ENCODE measurements at places on chromosomes 7 and 10.

DNA sequence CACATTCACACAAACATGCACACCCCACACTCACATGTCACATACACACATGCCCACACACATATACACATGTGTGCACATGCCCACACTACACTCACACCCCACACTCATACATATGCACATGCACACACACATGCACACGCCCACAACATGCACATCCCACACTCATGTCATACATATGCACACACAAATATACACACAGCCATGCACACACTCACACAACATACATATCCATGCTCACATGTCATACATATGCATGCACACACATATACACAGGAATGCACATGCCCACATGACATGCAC is 219.8 kb downstream of the DNAJB6 start:
- DNase-seq = no peak

- DNase-seq = no peak
Observed at GRCh38 chr10:97411406-97411805, 10.3 kb upstream of the RRP12 start.

DNA sequence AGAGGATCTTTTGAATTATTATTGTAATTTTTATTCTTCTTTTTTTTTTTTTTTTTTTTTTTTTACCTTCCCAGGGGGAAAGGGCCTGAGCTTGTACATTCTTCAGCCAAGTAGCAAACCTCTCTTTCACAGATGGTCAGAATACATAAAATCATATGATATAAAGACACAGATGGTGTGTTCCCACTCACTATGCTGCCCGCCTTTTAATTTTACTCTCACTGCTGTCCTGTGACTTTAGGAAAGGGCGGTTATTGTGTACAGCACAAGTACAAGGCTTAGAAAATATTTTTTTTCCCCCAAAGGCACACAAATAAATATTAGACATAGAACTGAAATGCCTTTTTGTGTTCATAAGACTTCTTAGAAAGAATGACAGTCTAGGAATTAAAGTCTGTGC is 213.6 kb downstream of the RPS24 start:
- DNase-seq = no peak

DNA sequence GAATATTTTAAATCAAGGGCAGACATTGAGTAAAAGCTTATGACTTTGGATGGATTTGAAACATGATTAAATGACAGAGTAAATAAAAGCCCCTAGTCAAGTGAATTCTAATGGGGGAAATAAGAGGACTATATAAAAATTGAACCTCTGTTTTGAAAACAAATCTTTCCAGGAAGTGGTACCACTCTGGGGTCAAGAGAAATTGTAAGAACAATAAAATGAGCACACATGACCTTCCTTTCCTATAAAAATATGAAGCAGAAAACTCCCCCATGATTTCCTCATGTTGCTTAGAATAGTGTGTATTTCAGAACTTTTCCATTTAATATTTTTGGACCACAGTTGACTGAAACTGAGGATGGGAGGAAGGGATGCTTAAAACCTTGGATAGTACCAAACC is 12.3 kb upstream of the CLDN12 start:
- DNase-seq = no peak

DNA sequence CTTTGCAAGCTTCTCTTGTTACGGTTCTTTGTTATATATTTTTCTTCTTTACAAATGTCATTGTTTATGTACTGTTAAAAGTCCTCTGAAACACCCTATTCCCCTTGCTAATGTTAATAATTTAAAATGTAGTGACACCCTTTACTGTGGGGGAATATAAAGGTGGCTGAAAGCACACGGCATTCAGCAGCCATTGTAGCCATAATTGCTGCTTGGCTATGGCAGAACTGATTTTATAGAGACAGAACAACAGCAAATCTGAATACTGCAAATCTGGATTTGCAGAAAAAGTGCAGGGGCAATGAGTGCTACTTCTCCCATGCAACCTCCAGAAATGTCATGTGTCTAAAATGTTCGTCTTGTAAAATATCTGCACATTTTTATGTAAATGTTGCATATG is 3.7 kb upstream of the WASL start:
- DNase-seq = no peak

- no peak for DNase-seq
Observed at GRCh38 chr7:114413761-114414155, 857 bp upstream of the FOXP2 start.

GRCh38 chr10:63977329-63977923 is 456.2 kb downstream of the REEP3 start:
- DNase-seq = peak; percentile 46

DNA sequence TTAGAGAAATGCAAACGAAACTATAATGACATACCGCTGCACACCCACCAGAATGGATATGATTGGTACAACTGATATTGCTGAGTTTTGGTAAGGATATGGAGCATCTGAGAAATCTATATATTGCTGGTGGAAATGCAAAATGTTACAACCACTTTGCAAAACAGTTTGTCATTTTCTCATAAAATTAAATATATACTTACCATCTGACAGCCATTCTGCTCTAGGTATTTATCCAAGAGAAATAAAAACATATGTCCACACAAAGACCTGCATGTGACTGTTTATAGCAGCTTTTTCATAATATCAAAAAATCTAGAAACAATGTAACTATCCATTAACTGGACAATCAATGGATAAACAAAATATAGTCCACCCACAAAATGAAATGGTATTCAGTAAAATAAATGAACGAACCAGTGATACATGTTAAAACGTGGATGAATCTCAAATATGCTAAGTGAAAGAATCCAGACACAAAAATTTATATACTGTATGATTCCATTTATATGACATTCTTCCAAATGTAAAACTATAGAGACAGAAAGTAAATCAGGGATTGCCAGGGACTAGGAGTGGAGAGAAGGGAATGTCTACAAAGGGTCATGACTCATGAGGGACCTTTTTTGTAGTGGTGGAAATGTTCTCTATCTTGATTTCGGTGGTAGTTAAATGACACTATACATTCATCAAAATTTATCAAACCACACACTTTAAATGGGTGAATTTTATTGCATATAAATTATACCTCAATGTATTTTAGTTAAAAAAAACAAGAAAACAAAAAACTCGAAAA is 312.0 kb upstream of the GLI3 start:
- DNase-seq = no peak

DNA sequence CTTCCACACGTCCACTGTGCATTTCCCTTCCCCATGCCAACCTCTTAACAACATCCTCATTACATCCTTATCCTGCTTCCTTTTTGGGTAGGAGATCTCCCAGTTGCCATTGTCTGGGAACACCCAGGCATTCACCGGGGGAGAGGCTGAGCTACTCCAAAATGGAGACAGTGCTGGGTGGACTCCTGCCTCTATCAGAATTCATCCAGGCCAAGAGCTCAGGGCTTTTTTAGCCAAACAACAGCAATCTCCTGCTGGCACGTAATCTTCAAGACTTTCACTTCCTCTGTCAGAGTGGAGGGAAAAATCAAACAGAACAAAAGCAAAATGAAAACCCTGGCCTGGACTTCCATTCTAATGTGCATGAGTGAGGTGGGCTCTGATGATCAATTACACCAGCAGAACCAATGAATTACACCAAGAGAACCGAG is 245.0 kb downstream of the PRPF18 start:
- DNase-seq = no peak

DNA sequence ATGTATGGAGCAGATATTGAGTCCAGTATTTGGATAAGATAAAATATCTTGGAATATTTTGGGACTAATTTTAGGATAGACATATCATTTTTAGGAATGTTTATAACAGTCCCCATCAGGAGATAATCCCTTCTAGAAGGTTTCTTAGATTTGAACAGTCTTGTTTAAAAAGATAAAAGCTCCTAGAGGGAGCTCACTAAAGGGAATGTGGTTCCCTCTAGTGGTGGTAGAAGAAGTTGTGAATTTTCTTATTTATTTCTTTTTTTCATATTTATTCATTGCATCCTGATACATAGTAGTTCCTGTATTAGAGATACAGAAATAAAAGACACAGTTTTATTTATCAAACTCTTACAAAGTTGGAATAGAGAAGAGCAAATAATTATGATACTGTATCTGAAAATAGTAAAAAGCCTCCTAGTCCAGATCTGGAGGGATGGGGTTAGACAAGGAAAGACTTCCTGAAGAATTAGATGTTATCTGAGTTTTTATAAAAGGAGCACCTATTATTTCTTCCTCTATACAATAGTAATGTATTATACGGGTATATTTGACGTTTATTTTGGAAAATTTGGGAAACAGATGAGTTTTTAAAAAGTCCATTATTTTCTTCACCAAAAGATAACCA is 24.5 kb upstream of the KLF14 start:
- peak; percentile 20 for DNase-seq

GRCh38 chr10:87757685-87758084 is 60.3 kb downstream of the ATAD1 start:
- no peak for DNase-seq

GRCh38 chr10:74593470-74593869 is 232.9 kb upstream of the KAT6B start:
- DNase-seq = no peak

DNA sequence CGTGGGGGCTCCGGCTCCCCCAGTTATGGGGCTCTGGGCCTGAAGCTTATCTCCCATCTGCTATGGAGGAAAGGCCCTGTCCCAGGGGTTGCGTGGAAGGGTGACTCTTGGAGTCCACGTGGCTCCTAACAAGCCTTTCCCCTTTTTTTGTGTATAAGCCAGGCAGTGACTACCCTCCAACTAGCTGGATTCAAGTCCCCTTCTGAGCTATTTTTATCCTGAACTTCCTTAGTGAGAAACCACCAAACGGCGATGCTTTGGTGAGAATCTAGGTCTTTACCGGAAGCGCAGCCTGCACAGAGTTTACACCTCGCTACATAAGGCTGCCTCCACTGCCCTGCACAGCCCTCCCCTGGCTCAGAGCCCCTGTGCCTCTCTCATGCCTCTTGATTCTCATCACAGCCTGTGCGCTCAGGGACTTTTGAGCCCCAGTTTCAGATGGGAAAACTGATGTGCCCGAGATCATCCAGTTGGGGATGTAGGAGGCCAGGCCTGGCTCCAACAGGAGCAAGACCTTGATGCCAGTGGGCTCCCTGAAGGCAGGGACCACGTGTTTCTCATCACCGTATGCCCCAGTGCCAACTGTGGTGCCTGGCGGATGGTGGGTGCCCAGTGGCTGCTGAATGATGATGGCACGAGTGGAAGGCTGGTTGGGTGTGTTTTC is 102.3 kb upstream of the PPIF start:
- DNase-seq = no peak

DNA sequence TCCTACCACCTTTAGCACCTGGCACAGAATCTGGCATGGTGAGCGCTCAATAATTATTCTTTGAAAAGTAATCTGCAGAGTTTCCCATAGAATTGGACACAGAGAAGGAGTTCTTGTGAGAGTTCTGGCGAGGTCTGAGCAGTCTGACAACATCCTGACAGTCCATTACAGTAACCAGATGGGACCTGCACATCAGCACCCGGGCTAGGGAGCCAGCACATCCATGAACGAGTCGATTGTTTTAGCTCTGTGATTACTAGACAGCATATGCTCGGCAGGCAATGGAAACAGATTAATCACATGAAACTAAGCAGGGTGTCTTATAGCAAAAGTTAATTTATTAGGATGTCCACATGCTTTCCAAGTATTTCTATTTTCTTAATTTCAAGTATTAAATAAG is 96.7 kb downstream of the SEMA3D start:
- no peak for DNase-seq

- no peak for DNase-seq
Observed at GRCh38 chr7:7416031-7416858, 119.4 kb downstream of the COL28A1 start.

DNA sequence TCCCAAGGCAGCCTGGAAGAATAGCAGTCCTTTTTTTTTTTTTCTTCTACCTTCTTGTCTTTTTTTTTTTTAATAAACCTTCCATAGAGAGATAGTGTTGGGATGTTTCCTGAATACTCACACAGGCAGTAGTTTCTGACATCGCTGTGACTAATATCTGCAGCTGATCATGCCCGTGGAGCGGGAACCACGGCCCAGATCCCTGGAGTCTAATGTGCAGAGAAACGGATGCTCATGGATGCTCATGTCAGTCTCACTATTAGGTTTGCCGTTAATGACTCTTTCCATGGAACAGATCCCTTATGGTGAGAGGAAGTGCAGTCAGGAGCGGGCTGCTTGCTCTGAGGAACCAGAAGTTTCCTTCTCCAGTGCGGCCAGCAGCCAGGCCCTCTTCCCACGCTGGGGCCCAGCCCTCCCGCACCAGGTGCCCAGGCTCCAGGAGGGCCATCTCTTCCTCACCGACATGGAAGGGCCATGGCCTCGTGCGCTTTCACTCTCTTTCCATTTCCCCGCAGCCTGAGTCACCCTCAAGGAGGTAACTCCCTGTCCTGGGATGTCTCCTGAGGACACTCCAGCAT is 132.5 kb downstream of the WDR37 start:
- DNase-seq = no peak

DNA sequence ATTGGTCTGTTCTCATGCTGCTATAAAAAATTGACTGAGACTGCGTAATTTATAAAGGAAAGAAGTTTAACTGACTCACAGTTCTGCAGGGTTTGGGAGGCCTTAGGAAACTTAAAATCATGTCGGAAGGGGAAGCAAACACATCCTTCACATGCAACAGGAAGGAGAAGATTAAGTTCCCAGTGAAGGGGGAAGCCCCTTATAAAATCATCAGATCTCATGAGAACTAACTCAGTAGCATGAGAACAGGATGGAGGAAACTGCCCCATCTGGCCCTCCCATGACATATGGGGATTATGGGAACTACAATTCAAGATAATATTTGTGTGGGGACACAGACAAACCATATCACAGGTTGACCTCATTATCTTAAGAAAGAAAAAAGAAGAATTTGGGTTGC is 134.5 kb downstream of the PPP1R3A start:
- DNase-seq = no peak

- DNase-seq = no peak
Observed at GRCh38 chr10:90167174-90168064, 466.0 kb downstream of the KIF20B start.

- DNase-seq = no peak
Observed at GRCh38 chr7:37348982-37349381, 99.7 kb downstream of the ELMO1 start.

GRCh38 chr7:92699966-92700514 is 109.8 kb upstream of the FAM133B start:
- DNase-seq = no peak

DNA sequence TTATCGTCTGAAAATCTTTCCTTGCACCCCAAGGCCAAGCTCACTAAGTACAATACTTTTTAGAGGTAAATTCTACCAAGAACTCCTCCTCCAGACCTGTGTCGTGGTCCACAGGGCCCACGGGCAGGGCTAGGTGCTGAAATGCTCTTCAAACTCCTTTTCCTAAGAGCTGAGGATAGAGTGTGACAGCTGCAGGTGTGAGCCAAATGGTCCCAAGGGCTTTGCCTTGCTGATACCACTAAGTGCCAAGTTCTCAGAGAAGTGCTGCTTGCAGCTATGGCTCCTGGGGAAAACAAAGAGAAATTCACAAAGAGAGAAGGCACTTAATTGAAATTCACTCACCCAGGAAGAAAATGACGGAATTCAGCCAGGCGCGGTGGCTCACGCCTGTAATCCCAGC is 868.9 kb upstream of the AUTS2 start:
- no peak for DNase-seq

DNA sequence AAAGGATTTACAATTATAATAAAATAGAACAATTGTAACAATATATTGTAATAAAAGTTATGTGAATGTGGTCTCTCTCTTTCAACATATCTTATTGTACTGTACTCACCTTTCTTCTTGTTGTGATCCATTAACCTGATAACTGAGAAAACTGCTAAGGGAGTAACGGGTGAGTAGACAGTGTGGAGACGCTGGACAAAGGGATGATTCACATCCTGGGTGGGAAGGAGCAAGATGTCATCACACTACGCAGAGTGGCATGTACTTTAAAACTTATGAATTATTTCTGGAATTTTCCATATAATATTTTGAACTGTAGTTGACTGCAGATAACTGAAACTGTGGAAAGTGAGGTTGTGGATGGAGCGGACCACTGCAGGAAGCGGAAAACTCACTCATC is 91.2 kb upstream of the PLPP4 start:
- no peak for DNase-seq
